ENCODE measurements at places on chromosomes 2 and 18.

DNA sequence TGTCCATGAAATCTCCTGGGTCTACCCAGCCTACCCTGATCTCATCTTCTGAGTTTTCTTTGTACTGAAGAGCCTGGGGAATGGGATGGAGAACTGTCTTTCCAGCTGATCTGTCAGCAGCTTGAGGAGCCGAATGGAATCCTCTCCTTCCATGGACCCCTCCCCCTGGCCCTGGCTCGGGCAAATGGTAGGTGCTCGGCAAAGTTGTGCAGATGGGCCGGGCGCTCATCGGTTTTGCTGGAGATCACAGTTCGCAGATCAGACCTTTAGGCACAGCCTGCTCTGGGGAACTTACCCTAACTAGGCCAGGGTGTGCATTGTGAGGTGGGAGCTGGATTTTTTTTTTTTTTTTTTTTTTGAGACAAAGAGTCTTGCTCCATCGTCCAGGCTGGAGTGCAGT is 40.4 kb downstream of the LCT start:
- H3K4me3 ChIP-seq = no peak overlapping the region
- no peak for DNase-seq
- H3K27me3 ChIP-seq = peaks cover 3% of the 10 kb centered on the region
- no peak overlapping the region for H3K27ac ChIP-seq

DNA sequence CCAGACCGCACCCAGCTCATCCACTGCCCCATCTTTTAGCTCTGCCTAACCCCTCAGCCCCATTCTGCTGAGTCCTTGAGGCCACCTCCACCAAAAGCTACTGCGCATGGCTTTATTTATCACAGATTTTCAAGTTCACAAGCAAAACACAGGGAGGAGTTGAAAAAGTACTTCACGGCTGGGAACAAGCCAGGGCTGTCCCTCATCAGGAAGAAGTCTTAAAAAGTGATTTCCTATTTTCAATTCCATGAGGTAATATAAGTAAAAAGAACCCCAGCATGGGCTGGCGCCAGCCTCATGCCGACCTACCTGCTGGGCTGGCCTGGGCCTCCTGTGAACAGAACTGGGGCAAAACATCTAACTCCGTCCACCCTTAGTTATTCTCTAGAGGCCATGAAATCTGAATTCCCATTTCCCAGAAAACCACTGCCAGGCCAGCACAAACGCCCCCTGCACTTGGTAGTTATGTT is 69.0 kb downstream of the POLR1A start:
- no peak for DNase-seq
- H3K27ac ChIP-seq = peak overlapping the region; percentile 98
- H3K4me1 ChIP-seq = peaks cover 53% of the 10 kb centered on the region

DNA sequence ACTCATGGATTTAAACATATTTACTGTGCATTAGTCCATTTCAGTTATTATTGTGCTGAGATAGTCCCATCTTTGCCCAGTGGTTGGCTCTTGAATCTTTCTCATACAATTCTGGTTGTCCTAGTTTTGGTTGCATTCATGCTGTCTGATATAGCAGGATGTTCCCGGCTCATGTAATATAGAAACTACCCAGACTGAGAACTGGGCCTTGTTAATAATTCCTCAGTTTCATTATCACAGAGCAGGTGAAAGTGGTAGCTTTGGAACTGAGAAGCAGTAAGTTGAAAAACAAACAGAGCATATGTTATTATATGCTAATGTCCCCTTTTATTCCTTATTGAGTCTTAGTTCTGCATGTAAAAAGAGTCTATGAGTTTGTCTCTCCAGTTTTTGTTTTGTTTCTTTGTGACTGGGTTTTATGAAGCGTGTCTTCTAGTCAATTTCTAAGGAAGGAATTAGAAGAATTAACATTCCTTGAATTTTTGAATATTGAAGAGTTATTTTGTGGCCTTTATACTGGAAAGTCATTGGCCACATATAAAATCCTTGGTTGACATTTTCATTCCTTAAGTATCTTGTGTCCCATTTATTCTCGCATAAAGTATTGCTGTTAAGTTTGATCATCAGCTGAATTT is 43.3 kb downstream of the EIF5B start:
- DNase-seq = no peak
- H3K36me3 ChIP-seq = peaks cover 92% of the 10 kb centered on the region
- H3K27ac ChIP-seq = no peak overlapping the region
- H3K4me3 ChIP-seq = no peak overlapping the region
- H3K4me1 ChIP-seq = no peaks in the 10 kb centered on the region
- no peaks in the 10 kb centered on the region for H3K27me3 ChIP-seq

- H3K4me1 ChIP-seq = peaks cover 83% of the 10 kb centered on the region
- no peak overlapping the region for H3K4me3 ChIP-seq
- H3K27me3 ChIP-seq = no peaks in the 10 kb centered on the region
- H3K36me3 ChIP-seq = peaks cover 6% of the 10 kb centered on the region
- DNase-seq = no peak
These were observed 45.5 kb downstream of the KCMF1 start for GRCh38 chr2:85016446-85016845.
